ENCODE measurements at places on chromosomes 13 and 19. TPM values are rescaled to one million over a fixed set of nuclear protein-coding genes. Genes with fewer than 3 reads are reported as not detected.

The ATP1A3 gene
- 0.15 TPM for total RNA-seq

The PNKP gene
- total RNA-seq: 53.9 TPM

The OR7C1 gene
- total RNA-seq: not detected

The CCNE1 gene
- total RNA-seq: 9.4 TPM

The ZNF225 gene
- total RNA-seq: 4.5 TPM
